ENCODE measurements at places on chromosomes 6 and 20.
A peak's percentile ranks its signal among the peaks of the same experiment; 100 is the strongest.

GRCh38 chr6:149842331-149842730, 21.8 kb downstream of the LRP11 start:
- DNase-seq: no peak

GRCh38 chr6:46963626-46964025, 41.9 kb upstream of the ADGRF5 start:
- no peak for DNase-seq

DNA sequence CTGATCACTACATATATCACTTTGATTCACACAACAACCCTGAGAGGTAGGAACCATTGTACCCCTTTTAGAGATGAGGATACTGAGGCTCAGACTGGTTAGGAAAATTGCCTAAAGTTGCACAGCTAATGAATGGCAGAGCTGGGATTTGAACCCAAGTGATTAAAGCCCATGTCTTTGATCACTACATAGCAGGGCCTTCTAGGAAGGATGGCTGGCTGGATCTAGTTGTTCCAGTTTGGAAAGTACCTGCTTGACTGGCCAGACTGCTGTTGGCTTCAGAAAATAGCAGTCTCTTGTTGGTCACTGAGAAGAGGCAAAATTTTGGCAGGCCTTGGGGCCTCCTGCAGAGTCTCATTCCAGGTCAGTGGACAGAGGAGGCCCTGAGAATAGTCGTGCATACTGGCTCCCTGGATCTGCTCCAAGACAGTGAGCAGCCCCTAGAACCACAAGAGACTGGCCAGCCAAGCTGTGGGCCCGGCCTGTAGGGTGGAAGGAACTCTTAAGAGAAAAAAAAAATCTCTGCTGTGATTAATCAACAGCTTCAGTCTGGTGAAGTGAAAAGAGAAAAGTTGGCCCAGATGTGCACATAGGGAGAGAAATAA, 17.5 kb downstream of the PPARD start:
- no peak for DNase-seq

- DNase-seq: peak; percentile 74
Observed at GRCh38 chr6:112153926-112154607, 66.7 kb downstream of the FAM229B start.
